Hepatocyte (in vitro differentiated cells): ENCODE measurements at places on chromosomes 16 and 17. TPM values are rescaled to one million over a fixed set of nuclear protein-coding genes. Genes with fewer than 3 reads are reported as not detected.

C17orf78 gene
- polyA plus RNA-seq, result 0.54 TPM in 1 of 2 replicates, not detected in the other

DNA sequence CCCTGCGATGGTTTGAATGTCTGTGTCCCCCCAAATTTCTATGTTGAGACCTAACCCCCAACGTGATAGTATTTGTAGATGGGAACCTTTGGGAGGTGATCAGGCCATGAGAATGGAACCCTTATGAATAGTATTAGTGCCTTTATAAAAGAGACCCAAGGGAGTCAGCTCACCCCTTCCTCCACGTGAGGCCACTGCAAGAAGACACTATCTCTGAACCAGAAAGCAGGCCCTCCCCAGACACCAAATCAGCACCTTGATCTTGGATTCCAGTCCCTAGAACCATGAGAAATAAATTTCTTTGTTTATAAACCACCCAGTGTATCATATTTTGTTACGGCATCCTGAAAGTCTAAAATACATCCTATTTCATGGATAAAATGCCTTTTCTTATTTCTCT is 64.4 kb upstream of the LRRC37A3 start:
- no peak for DNase-seq

- DNase-seq, result no peak
Measured at GRCh38 chr16:13351601-13352217, 450.3 kb downstream of the SHISA9 start.

DNA sequence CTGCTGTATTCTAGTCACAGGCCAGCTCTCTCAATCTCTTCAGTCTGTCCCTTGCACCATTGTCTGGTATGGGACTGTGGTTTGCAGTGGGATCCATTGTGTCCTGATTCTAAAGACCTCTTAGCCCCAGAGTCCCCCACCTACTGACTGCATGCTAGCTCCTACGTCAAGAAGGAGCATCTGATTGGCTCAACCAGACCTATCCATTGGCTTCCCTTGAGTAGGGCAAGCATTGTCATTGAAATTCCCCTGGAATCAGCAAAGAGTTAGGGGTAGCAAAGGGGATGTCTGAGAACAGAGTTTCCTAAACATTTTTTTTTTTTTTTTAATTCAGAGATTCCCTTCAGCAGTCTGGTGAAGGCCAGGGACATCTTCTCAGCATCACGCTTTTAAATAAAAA is 175.3 kb upstream of the MPHOSPH6 start:
- no peak for DNase-seq

GRCh38 chr16:84568066-84568465 is 49.8 kb downstream of the COTL1 start:
- DNase-seq, result no peak
